Spinal cord (tissue), 10 donors: ENCODE measurements at places on chromosomes 7 and 10. TPM values are rescaled to one million over a fixed set of nuclear protein-coding genes. Genes with fewer than 3 reads are reported as not detected.

GRCh38 chr7:129767120-129768015 is 155.8 kb downstream of the NRF1 start:
- no peak for DNase-seq

DNA sequence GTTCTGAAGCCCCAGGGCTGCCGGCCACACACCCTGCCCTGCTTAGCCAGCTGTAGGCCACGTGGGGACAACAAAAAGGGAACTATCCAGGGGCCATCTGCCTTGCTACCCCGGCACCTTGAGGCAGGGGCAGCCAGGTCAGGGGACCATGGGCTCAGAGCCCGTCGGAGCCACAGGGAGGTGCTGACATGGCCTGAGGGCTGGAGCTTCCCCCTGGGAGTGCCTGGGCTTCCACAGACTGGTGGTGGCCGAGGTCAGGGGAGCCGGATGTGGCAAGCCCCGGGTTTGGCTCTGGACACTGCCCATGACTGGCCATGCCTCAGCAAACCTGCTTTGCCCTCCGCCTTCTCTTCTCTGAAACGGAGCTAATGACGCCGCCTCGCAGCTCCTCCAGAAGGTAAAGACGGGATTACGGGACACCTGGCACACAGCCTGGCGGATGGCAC is 178.5 kb downstream of the EBF3 start:
- DNase-seq = no peak

- peak; percentile 69 for DNase-seq
Observed at GRCh38 chr7:46982928-46983327, 599.0 kb downstream of the TNS3 start.

- no peak for DNase-seq
Observed at GRCh38 chr7:116552602-116553001, 27.8 kb downstream of the CAV1 start.

DNA sequence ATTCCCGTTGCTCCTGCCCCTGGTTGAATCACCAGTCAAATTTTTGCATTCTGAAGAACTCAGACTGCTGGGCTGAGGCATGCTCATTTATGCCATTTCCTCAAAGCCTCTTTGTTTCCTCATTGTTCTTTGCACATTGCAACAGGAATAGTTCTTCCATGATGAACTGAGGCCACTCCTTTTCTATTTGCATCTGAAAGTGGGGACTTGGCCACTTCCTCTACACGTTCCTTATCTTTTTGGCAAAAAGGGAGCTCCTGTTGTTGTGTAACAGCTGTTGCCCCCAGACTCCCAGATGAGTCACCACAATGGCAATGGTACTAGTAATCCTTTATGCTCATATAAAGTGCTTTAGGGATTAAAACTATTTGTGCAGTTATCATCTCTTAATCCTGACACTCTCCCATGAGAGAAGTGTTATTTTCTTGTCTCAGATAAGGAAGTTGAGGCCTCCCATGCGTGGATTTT is 20.1 kb upstream of the ITPRID1 start:
- no peak for DNase-seq

DNA sequence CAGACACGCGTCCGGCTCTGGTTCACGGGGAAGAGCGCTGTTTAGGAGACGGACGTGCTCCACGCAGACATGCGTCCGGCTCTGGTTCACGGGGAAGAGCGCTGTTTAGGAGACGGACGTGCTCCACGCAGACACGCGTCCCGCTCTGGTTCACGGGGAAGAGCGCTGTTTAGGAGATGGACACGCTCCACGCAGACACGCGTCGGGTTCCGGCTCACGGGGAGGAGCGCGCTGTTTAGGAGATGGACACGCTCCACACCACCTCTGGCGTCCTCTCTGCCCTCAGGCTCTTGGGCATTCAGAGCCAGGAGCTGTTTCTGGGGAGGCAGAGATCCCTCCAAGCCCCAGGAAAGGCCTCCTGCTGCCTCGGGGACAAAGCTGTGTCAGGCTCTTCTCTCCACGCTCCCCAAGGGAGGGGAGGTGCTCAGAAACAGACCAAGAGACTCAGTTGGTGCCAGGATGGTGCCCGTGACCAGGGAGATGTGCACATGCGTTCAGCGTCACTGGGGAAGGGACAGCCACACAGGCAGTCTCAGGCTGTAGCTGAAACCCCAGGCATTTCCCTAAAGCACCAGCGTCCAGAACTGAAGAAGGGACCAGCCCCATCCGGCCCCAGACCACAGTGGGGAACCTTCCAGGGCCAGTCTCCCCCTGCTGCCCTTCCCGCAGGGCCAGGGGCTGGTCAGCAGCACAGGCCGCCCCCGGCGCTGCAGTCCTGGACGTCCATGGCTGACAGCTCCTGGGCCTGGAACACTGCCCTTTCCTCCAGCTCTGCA is 175.6 kb downstream of the ELFN1 start:
- DNase-seq = no peak

The TRIM24 gene
- polyA plus RNA-seq = 53.4 TPM

The PILRA gene
- 6.6 TPM for polyA plus RNA-seq

The STAMBPL1 gene
- 8.4 TPM for polyA plus RNA-seq

The VAX1 gene
- polyA plus RNA-seq = not detected

The VSTM4 gene
- 16.7 TPM for polyA plus RNA-seq

The C10orf67 gene
- polyA plus RNA-seq = 0.56 TPM

The LRIT1 gene
- polyA plus RNA-seq = not detected

The SLC26A5 gene
- 0.30 TPM for polyA plus RNA-seq
